ENCODE measurements at places on chromosomes 13 and 19. TPM values are rescaled to one million over a fixed set of nuclear protein-coding genes. Genes with fewer than 3 reads are reported as not detected.
A peak's percentile ranks its signal among the peaks of the same experiment; 100 is the strongest.

DNA sequence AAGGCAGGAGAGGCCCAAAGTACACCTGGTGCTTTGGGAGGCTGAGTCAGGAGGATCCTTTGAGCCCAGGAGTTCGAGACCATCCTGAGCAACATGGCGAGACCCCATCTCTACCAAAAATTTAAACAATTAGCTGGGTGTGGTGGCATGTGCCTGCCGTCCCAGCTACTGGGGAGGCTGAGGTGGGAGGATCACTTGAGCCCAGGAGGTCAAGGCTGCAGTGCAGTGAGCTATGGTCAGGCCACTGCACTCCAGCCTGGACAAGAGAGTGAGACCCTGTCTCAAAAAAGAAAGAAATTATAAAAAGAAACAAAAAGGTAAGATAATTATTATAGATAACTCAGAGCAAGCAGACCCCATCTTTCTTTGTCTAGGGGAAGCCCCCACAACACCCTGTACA is 1.9 kb downstream of the HOMER3 start:
- DNase-seq, result no peak
- H3K27ac ChIP-seq, result no peak overlapping the region
- peaks cover 6% of the 10 kb centered on the region for H3K4me1 ChIP-seq
- no peaks in the 10 kb centered on the region for H3K36me3 ChIP-seq

DNA sequence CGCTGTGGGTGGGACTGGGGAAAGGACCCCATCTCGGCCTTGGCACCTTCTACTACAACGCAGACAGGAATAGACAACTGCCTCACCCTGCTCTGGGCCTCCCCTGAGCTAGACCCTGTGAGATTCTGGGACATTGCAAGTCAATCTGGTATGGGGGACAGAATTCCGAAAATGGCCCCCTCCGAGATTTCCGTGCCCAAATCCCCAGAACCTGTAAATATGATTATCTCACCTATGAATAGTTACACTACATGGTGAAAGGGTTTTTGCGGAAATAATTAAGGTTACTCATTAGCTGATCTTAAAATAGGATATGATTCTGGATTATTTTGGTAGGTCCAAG is 618 bp upstream of the ZBTB45 start:
- H3K36me3 ChIP-seq, result peaks cover 18% of the 10 kb centered on the region
- H3K27me3 ChIP-seq, result no peaks in the 10 kb centered on the region
- peaks cover 36% of the 10 kb centered on the region for H3K4me1 ChIP-seq
- H3K4me3 ChIP-seq, result peak overlapping the region; percentile 82
- peak overlapping the region; percentile 94 for H3K27ac ChIP-seq

DNA sequence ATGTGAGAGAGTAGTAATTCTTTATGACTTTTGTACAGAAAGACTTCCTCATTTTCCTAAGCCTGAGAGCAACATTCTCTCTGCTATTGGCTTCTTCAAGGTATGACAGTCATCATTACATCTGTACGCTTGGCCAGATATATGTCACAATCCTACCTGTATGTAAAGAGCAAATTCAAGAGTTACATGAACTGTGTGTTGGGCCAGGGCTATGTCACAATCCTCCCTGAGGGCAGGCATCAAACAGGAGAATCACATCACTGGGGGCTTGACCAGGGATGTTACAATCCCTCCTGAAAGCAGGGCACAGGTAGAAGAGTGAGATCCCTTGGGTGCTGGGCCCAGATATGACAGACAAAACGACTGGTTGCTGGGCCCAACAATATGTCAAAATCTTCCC is 9.8 kb upstream of the ZNF724 start:
- no peaks in the 10 kb centered on the region for H3K27me3 ChIP-seq
- H3K4me1 ChIP-seq, result peaks cover 8% of the 10 kb centered on the region
- no peak for DNase-seq
- no peak overlapping the region for H3K27ac ChIP-seq
- H3K4me3 ChIP-seq, result no peak overlapping the region
- peaks cover 64% of the 10 kb centered on the region for H3K36me3 ChIP-seq

ANGPTL8 gene
- total RNA-seq, result not detected

DNA sequence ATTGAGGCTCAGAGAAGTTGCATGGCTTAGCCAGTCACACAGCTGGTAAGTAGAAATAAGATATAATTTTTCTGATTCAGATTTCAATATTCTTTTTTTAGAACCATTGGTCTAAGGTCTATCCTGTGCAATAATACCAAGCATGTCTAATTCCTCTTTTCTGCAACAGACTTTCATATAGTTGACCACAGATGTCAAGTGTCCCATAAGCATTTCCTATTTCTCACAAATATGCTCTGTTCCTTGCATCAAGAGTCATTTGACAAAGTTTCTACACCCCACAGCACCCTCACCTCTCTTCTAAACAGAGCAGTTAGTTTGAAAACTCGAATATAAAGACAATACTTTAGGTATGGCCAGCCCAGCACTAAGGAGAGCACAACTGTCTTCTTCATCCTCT is 26.8 kb upstream of the SACS start:
- no peak for DNase-seq
- H3K36me3 ChIP-seq, result no peaks in the 10 kb centered on the region
- no peak overlapping the region for H3K27ac ChIP-seq
- H3K4me3 ChIP-seq, result no peak overlapping the region
- H3K27me3 ChIP-seq, result peaks cover 3% of the 10 kb centered on the region

DNA sequence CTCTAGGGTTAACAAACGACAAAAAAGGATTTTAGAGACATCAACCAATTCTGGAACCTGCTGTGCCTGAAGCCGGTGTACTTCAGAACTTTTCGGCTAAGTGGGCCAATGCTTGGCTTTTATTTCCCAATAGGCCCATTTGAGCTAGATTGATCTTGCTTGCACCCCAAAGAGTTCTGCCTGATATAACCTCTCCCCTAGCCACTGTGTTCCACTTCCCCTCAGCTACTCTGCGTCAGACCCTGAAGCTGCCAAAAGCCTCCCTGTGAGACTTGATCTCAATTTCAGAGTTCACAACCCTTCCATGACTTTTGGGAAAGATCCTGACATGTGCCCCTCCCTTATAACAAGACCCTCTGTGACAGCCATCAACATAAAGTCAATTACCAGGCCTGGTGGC is 5.6 kb upstream of the SIGLEC14 start:
- no peak overlapping the region for H3K27ac ChIP-seq
- no peak overlapping the region for H3K4me3 ChIP-seq
- H3K4me1 ChIP-seq, result peaks cover 5% of the 10 kb centered on the region
- no peaks in the 10 kb centered on the region for H3K36me3 ChIP-seq
- DNase-seq, result no peak
- peaks cover 28% of the 10 kb centered on the region for H3K27me3 ChIP-seq

URAD gene
- total RNA-seq, result not detected

OSCAR gene
- total RNA-seq, result 0.67 TPM

GRCh38 chr13:77595166-77595810 is 59.8 kb downstream of the SCEL start:
- H3K36me3 ChIP-seq, result no peaks in the 10 kb centered on the region
- H3K27me3 ChIP-seq, result peaks cover 24% of the 10 kb centered on the region
- H3K27ac ChIP-seq, result no peak overlapping the region

DNA sequence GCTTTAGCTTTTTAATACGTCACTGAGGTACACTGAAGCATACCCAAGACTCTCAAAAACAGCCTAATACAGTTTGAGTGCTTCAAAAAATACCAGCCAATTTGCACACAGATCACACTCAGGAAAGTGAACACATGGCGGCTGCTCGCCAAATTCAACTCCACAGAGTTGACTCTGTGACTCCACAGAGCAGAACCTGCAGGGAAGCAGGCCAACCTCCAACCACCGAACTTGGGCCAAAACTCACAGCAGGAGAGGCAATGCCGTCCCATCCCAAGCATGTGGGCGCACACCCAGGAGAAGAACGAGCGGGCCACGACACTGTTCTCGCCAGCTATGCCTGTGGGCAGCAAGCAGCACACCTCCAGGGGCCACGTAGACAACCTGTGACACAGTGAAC is 21.1 kb downstream of the ELL start:
- no peak for DNase-seq
- H3K36me3 ChIP-seq, result peaks cover 2% of the 10 kb centered on the region
- peak overlapping the region; percentile 1 for H3K27ac ChIP-seq

GRCh38 chr19:14094854-14095253 is 4.3 kb upstream of the SAMD1 start:
- no peak overlapping the region for H3K4me3 ChIP-seq
- peaks cover 10% of the 10 kb centered on the region for H3K4me1 ChIP-seq
- peak overlapping the region; percentile 47 for H3K27ac ChIP-seq
- H3K36me3 ChIP-seq, result peaks cover 16% of the 10 kb centered on the region
- no peak for DNase-seq

KLK8 gene
- total RNA-seq, result not detected

FCAR gene
- total RNA-seq, result not detected

ZNF440 gene
- total RNA-seq, result 7.7 TPM

DNA sequence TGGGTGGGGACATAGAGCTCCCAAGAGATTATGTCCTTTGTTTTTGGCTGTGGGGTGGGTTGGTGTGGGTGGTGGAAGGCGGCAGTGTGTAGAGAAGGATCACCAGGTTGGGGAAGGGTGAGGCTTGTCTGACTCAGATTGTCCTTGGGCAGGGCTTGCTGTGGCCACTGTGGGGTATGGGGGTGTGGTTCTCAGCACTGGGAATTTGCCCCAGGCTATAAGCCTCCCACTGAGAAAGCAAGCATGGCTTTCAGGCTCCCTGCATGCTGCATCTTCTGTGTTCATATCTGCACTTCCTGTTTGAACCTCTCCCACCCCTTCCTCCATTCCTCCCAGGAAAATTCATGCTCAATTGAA is 34.9 kb downstream of the DNAJC15 start:
- peaks cover 55% of the 10 kb centered on the region for H3K4me1 ChIP-seq
- DNase-seq, result peak; percentile 57
- H3K36me3 ChIP-seq, result peaks cover 25% of the 10 kb centered on the region
